ENCODE measurements at places on chromosomes 2 and 18.

DNA sequence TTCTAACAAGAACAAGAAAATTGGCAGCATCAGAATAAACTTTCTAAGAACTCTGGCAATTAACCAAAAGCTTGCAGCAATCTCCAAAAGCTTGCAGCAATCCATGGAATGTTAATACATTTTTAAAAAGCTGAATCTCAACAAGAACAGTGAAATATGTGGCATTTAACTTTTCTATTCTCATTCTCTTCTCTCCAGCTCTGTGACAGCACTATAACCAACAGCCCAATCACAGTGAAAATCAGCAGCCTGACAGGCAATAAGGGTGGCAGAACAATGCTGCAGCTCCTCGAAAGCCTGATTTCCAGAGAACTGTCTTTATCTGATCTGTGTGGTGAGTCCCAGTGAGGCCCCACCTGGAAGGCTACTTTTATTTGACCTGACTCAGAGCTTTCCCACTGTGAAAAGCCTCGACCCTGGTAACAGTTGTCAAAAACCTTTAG lies 60.0 kb downstream of the TMEM131 start:
- DNase-seq: peak; percentile 60

DNA sequence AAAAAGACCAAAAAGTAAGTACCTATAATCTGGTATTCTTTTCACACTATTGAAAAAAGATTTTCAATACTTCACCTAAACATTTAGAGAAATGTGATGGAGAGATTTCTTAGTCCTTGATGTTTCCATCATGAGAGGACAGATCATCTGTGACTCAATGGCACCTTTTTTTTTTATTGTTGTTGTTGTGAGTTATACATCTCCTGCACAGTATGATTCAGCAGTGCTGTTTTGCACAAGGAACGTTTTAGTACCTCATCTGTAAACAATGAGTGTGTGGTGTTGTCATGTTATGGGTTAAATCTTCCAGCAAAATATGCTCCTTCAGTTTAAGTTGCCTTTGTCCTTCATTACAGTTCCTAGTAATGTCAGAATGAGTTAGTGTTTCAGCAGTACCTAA lies 2.2 kb downstream of the KIAA1328 start:
- no peak for DNase-seq

DNA sequence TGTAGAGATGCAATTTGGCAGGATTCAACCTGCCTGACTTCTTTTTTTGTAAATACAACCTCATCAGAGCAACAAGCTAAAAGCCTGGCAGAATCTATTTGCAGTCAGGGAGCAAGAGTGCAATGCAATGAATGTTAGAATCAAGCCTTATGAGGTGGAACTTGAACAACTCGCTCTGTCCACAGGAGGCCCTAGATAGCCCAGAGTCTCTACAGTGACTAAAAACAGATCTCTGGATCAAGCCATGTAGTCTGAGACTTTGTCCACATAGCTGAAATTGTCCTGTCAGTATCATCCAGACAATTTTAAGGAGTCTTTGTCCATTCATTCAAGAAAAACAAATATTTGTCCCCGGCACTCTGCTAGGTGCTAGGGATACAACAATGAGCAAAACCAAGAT lies 32.0 kb upstream of the CDK5R2 start:
- no peak for DNase-seq

GRCh38 chr2:176879426-176879995 lies 333.1 kb upstream of the HNRNPA3 start:
- DNase-seq: no peak

DNA sequence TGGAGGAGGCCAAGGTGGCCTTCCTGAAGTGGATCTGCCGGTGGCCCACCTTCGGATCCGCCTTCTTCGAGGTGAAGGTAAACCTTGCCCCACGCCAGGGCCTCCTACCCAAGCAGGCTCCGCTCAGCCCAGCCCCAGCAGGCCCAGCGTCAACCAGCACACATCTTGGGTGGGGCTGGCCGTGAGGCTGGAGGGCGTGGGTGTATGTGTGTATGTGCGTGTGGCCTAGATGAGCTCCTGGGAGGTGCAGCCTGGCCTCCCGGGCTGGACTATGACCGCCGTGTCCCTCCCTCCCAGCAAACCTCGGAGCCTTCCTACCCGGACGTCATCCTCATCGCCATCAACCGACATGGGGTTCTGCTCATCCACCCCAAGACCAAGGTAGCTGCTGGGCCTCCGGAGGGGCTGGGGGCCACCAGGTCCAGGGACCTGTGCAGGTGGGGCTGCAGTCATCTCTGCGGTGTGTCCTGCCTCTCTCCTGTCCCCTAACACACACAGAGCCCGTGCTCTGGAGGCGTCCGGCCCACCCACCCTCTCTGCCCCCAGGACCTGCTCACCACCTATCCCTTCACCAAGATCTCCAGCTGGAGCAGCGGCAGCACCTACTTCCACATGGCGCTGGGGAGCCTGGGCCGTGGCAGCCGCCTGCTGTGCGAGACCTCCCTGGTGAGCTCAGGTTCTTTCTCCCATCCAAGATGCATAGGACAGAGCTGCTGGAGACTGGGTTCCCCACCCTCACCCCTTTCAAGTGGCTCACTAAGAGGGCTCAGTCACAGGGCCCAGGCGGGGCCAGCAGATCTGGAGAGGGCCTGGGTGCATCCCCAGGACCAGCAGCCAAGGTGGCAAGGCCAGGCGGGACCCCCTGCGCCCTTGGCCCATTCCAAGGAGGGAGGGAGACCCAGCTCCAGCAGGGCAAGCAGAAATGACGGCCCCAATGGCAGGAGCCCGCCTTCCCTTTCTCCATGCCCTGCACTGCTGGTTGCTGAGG lies 9.4 kb upstream of the GPR17 start:
- DNase-seq: peak; percentile 29

- DNase-seq: no peak
These were observed 216.3 kb upstream of the DTNA start for GRCh38 chr18:34493566-34494358.

DNA sequence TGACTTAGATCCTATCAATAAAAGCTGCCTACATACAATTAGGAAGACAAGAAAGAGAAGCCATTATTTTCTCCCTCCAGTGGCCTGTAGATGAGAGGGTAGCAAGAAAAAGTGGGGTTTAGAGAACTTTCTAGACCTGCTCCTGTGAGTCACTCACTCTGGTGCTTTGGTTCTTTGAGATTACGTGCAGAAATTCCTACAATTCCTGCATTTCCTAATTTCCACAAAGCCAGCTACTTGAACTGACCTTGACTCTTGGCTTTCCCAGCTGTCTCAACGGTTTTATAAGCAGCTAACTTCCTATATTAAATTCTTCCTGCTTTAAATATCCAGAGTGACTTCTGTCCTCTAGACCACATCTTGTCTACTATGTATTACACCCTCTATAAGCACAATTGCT lies 899.5 kb upstream of the KLHL29 start:
- DNase-seq: no peak

DNA sequence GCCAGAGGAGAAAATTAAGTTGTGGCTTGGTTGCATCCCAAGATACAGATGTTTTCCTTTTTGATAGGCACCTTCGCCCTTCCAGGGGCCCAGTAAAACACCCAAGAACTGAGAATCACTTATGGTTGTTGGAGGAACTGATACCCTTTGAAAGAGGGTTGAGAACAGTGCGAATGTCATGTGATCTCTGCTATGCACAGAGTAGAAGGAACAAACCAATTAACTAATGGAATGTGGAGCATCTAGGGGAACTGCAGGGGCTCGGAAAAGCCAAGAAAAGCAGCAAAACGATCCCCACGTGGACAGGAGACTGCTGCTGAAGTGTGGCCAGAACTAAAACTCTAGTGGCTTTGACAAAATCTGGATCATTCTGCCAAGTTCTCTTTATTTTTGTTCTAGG lies 58.8 kb downstream of the APOB start:
- DNase-seq: no peak

DNA sequence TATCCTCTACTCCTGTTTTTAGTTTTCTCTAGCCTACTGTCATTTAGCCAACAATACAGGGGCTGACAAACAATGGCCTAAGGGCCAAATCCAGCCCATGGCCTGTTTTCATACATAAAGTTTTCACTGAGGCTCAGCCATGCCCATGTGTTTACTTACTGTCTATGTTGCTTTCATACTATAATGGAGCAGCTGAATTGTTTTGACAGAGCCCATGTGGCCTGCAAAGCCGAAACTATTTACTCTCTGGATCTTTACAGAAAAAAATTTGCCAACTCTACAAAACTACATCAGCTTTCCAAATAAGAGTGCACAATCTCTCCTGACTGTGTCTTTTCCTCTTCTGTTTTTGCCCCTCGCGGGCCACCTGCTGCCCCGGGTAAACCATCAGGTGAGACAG lies 24.0 kb downstream of the LGALSL start:
- no peak for DNase-seq

DNA sequence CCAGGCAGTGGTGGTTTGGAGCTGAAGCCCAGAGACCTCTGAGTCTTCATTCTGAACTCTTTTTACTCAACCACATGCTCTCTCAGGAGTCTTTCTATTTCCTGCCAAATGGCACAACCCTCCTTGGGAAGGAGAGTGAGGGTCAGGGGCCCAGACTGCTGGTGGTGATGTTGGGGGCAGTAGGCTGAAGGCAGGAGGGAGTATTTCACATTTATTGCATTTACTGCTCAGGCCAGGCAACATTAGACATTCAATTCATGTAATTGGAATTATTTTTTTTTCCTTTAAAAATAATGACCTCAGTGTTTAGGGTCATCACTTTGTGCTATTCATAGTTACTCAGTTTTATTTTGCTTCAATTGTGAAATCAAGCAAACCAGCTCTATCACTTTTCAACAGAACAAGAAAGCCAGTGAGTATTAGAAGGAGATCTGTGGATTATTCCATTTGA lies 311.3 kb upstream of the NT5C1B start:
- no peak for DNase-seq

GRCh38 chr18:36672437-36673344 lies 156.1 kb downstream of the TPGS2 start:
- no peak for DNase-seq

DNA sequence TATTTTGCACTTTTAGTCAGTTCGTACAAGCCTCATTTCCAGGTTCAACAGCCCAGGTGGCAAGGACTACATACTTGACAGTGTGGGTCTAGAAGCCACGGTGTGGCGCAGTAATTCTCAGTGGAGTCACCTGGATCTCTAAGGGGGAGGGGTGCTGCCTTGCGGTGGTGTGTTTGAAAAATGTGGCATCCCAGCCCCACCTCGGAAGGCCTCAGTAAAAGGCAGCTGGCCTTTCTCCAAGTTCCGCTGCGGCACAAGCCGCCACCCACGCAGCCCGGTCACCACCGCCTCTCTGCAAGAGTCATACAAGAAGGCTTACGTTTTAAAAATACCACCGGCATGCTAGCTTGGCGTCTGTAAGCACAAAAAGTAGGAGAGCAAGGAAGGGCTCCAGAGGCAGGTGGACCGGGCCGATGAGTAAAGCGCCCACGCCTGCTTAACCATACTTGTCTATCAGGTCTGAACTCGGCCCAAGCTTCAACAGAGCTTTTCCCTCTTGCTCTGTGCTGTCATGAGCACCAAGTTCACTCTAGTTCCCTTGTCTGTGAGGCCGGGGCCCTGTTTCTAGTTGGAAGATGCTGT lies 49.5 kb downstream of the SPRED2 start:
- DNase-seq: peak; percentile 87

DNA sequence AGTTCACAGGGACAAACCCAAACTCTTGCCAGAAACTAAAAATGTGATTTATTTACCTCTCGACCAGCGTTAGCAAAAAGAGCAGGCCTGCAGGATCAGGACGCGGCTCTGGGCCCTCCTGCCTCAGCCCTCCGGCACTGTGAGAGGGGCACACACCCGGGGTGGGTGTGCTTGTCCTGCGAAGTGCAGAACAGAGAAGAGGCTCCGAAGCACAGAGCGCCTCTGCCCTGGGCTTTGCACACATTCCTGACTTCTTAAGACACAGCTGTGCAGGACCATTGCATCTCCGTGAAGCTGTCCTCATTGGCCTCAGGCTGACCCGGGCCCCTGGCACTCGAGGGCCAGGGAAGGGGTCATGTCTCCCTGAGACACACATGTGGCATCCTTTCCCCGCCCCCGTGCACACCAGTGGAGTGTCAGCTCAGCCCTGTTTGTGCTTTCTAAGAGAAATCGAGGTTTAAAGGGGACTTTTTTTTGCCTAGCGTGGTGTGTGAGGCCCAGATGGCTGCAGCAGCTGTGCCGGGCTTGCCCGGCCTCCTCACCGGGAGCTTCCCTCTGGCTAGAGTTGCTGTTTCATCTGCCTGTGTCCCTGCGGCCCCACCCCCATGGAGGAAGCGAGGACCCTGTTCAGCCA lies 9.9 kb upstream of the NFATC1 start:
- no peak for DNase-seq

GRCh38 chr2:126880324-126880723 lies 18.4 kb upstream of the TEX51 start:
- DNase-seq: no peak

GRCh38 chr2:216661639-216662375 lies 28.6 kb downstream of the IGFBP2 start:
- peak; percentile 24 for DNase-seq

GRCh38 chr2:8441986-8442385 lies 239.9 kb upstream of the ID2 start:
- no peak for DNase-seq

DNA sequence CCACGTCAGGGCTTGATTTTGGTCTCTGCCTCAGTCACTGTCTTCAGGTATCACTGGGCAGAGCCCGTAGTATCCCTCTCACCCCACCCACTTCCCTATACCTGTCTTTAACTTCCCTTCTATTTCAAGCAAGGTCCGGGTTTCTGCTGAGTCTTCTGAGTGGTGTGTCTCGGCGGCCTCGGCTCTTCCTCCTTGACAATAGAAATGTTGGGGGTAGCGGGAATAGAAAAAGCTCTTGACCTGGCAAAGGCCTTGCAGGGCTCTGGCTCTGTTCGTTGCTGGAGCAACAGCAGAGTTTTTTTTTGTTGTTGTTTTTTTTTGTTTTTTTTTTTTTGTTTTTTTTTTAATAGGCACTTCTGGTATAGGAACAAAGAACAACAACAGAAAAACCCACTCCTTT lies 16.0 kb upstream of the IGFBP5 start:
- no peak for DNase-seq

- no peak for DNase-seq
These were observed 214.2 kb downstream of the CALCRL start for GRCh38 chr2:187233811-187234210.

GRCh38 chr2:237351796-237352195 lies 62.2 kb downstream of the COL6A3 start:
- DNase-seq: no peak

GRCh38 chr18:48919547-48919946 lies 31.2 kb downstream of the SMAD7 start:
- DNase-seq: no peak

- no peak for DNase-seq
These were observed 117.4 kb upstream of the NPAS2 start for GRCh38 chr2:100702438-100703109.

- peak; percentile 58 for DNase-seq
These were observed 1.2 kb upstream of the CABLES1 start for GRCh38 chr18:23133860-23134779.
